SJSA1 (cell line): ENCODE measurements at places on chromosomes 6 and 20. TPM values are rescaled to one million over a fixed set of nuclear protein-coding genes. Genes with fewer than 3 reads are reported as not detected.

DNA sequence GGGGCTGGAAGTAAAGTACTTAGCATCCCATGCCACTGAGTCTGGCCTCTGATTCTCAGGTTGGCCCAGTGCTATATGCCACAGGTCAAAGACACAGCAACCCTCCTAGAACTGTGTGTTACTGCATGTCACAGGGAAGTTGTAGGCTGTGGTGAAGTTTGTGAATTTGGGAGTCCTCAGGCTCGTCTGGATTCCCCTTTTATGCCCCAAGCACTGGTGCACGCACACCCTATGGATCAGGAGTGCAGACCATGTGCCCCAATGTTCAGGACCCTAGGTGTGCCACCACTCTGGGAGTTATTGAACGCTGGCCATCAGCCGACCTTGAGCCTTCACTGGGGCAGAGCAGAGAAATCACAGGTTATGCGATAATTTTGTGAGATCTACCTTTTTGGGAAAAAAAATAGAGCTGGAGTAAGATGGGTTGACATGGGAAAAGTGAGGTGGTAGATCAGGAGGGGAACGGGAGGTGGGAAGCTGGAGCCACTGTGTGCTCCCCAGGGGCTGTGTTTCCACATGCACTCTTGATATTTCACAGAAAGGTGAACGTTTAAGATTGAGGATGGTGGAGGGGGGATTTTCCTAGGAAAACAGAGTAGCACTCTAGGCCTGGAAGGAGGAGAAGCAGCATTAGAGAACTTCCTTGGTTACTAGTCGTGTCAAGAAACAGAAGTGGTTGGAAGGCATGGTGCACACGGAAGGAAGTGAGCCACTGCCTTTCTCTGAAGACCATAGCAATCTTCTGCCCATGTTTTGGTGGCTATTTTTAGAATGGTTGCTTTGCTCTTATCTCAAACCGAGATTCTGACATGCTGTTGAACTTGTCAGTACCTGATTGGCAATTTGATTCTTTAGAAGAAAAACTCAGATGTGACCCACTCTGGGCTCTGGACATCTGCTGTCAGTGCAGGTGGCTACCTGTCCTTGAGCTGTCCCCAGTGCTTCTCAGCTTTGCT is 44.1 kb downstream of the DUSP22 start:
- no peak for DNase-seq

CCN5 gene
- not detected in 2 replicates for total RNA-seq

DNA sequence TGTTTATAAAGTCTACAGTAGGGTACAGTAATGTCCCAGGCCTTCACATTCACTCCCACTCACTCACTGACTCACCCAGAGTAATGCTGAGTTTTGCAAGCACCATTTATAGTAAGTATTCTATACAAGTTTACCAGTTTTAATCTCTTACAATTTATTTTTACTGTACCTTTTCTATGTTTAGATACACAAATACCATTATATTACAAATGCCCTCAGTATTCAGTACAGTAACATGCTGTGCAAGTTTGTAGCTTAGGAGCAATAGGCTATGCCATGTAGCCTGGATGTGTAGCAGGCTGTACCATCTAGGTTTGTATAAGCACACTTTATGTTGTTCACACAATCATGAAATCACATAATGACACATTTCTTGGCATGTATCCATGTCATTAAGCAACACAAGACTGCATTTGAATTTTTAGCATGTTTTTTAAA is 673.6 kb downstream of the CD109 start:
- peak; percentile 55 for DNase-seq

DNA sequence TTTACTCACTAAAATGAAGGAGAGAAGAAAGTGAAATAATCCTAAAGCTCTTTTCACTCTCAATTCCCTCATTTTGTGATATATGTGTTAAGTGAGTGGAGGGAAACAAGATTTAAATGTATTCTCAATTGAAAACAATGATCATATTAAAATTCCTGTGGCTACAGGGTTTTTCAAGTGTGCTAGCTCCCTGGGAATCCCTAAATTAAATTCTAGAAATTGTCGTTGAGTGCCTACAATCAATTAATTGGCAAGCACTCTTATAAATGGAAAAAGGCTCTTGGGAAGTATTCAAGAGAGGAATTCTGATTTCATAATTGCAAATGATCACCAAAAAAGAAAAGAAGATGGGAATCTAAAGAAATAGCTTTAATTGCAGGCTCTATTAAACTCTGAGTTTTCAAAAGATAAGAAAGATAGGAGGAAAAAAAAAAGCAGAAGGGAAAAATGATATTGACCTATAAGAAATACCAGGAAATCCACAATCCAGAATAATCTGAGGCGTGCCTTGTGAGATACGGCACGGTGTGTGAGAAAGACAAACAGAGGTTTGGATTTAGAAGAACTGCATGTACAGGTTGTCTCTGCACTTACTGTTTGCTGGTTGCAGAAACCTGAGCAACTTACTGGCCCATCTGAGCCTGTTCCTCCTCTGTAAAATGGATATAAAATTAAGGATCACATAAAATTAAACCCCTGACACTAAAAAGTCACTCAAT is 18.3 kb upstream of the MBOAT1 start:
- DNase-seq, result no peak

CYP24A1 gene
- total RNA-seq, result not detected in 2 replicates

DNA sequence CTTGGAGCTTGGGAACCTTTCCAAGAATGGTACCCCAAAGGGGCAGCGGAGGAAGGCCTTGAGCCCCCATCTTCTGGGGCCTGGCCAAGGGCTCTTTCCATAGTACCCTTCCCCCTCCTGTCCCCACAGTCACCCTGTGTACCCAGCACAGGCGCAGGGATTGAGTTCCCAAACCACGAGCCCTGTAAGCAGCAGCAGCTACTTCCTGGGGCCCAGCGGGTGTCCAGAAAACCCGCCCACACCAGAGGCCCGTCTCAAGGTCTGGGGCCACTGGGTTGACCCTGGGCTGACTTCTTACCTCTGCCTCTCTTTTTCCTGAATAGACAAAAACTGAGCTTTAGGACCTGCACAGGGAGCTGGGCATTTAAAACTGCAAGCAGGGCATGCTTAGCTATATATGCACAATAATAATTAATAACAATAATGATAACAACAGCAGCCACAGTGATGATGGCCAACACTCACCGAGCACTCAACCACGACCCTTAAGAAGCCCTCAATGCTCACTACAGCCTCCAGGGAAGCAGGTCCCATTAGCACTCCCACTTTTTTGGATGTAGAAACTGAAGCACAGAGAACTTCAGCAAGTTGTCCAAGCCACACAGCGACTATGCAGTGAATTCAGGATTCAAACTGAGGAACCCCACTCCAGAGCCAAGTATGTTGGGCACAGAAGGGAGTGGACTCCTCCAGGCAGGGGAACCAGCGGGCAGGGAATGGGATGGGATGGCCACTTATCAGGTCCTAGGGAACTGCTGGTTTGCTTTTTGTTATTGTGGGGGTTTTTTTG is 14.5 kb downstream of the NOL4L start:
- DNase-seq, result no peak

DNA sequence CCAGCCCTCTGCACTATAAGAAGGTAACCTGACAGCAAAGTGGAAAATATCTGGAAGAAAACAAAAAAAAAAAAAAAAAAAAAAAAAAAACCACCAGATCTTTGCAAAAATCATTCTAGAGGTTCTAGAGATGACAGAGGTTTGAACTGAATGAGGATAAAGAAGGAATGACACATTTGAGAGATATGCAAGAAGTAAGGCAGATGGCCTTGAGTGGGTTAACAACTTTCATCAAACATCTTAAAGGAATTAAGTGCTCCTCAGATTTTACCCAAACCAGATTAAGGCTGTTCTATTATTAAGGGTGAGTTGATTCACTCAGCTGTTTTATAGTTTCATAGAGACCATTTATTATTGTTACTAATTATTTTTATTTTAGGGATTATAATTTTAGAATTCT is 62.0 kb downstream of the RSPO3 start:
- no peak for DNase-seq

C6orf58 gene
- total RNA-seq, result not detected in 2 replicates

DNA sequence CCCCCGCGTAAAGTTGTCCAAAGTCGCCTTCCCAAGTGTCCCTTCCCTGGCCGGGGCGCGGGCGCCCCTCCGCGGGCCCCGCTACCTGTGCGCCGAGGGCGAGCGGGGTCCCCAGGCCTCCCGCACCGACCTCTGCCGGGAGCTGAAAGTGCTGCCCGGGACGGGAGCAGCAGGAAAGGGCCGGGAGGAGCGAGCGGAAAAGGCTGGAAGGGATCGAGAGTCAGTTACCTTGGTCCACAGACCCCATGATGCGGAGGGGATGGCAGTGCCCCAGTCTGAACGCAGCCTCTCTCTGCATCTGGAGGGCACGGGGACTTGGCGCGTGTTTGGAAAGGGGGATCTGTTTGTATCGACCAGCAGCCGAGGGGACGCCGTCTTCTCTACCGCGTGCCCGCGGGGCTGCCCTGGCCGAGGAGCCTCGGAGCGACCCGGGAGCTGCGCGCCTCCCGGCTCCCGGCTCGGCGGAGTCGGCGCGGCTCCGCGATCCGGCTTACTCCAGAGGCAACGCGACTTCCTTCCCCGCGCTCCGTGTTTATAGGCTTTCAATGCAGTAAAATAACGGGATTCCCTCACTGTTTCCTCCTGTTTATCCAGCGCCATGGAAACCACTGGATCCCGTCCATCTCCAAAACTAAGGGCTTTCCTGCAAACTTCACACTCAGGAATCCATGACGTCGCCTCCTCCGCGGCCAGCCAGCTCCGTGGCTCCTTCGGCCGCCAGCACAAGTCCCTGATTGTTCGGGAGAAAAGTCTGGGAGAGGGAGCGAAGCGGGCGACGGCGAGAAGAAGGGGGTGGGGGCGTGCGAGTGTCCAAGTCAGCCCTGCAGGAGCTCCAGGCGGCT is 20.0 kb upstream of the NFATC2 start:
- peak; percentile 68 for DNase-seq

DNA sequence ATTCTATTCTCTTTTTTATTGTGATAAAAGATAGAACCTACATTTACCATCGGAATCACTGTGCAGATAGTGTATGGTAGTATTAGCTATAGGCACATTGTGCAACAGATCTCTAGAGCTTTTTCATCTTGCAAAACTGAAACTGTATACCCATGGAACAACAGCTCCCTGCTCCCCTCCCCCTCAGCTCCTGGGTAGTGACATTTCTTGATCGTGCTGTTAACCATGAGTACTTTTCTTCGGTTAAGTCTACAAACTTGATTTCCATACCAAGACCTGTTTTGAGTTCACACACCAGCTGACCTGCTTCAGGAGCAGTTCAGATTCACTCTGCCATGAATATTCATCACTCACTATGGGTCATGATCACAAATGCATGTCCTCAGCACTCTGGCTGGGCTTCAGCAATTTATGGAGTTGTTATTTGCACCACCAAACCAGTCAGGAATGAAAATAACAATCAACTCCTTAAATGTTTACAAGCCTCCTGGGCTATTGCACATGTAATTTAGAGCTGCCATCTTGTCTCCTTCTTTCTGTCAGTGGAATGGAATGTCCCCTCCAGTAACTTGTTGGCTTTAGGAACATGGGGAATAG is 32.8 kb downstream of the PRDM1 start:
- no peak for DNase-seq

SMPDL3A gene
- 0.60 and 2.1 TPM in 2 replicates for total RNA-seq

DNA sequence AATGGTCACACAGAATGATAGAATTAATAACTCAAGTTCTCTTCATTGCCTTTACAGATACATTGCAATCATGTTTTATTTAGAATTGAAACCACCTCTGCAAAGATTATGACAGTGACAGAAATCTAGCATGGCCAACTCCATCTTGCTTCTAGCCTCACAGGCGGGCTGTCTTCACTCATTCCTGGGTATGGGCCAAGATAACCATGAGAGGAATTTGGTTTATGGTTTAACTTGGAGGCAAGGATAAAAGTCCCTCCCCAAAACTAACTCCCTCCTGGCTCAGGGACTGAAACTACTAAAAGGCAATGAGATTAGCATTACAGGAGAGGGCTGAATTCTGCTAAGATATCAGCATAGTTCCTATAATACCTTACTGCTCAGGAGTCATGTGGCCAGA is 95.2 kb upstream of the CST7 start:
- DNase-seq, result no peak

DNA sequence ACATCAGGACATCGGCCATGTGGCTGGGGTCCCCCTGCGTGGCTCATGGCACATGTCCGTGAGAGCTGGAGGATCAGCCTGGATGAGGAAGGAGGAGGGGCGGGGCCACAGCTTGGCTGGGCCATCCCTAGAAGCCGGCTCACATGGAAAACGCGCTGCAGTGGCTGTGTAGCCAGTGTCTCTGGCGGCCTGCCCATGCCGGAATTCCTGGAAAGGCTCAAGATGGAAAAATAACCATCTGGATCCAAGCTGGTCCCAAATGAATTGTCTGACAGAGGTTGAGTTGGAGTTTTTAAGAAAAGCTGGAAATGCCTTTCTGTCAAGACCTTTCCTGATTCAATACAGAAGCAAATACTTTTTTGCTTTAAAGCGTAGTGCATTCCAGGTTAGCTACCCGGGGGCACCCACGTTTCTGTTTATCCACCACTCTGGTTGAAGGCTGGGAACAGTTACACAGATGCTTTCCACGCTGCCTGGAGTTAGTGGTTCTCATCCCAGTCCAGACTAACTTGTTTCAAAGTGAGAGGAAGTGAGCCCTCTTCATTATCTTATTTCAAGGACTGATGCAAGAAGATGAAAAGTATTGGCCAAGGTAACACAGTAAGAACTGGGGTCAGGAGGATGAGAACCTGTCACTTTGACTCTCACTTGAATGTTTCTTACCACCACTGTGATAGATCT is 99.0 kb downstream of the GMPR start:
- DNase-seq, result peak; percentile 89

ZNF343 gene
- 6.9 and 8.4 TPM in 2 replicates for total RNA-seq

DNA sequence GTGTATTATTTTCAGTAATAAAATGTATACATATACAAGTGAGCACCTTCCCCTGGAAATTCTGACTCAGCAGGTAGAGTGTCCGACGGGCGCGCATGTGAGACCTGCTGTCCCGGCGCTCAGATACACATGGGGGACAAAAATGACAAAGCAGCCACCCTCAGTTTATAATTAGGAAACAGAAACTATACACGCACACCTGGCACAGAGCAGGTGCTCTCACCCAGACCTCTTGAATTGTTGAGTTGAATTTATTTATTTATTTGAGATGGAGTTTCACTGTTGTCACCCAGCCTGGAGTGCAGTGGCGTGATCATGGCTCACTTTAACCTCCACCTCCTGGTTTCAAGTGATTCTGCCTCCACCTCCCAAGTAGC is 180.4 kb downstream of the ZDHHC14 start:
- no peak for DNase-seq

- no peak for DNase-seq
Measured at GRCh38 chr6:108578166-108578565, 17.4 kb downstream of the FOXO3 start.

BPHL gene
- total RNA-seq, result 16.8 and 18.7 TPM in 2 replicates

GRCh38 chr6:28264834-28265401 is 2.0 kb upstream of the ZSCAN26 start:
- no peak for DNase-seq
